ENCODE measurements at places on chromosomes 5 and 9.

DNA sequence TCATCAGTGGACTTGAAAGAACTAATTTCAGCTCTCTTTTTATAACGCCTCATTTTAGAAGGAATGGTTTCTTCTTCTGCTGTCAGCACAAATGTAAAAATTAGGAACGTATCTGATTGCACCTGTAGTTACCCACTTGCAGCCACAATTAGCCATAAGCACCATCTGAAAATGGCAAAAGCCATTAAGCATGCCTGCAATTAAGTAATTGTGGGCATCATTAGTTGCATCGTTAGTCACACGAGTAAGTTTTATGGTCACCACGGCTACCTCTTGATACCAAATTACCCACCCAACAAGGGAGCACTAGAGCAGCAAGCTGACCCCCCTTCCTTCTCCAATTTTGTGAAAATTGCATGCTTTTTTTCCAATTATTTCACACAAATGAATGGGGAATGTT lies 25.8 kb upstream of the SLC44A1 start:
- no peak for DNase-seq

GRCh38 chr9:130185490-130186031 lies 13.4 kb downstream of the NCS1 start:
- peak; percentile 56 for DNase-seq

DNA sequence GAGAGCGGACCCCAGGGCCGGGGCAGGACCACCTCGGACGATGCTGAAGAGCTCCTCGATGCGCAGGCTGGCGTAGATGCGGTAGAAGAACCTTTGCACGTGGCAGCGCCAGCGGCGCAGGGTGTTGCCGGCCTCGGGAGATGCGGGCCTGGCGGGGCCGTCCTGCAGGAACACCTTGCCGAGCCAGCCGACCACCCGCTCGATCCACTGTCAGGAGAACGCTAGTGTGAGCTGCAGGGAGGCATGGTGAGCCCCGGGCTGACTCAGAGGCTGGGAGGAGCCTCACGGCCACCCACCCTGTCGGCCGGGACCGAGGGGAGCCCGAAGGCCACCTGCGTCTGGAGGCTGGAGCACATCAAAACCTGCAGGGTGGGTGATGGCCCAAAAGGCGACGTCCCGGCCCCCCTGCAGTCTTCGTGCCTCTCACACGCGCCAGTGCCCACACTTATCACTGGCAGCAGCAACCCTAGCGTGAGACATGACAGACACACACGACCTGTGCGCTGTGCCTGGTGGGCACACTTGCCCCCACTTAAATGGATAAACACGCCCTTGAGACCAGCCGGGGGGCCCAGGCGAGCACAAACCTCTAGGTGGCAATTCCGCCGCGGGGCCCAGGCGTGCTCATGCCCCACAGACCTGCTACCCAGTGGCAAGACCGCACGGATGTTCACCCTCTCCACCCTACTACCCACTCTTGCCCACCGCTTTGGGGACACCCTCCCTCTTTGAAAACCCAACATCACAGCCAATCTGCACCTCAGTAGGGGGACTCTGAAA lies 3.3 kb downstream of the ANAPC2 start:
- DNase-seq = no peak

- no peak for DNase-seq
These were observed 67.4 kb downstream of the CHSY3 start for GRCh38 chr5:129971714-129972113.

DNA sequence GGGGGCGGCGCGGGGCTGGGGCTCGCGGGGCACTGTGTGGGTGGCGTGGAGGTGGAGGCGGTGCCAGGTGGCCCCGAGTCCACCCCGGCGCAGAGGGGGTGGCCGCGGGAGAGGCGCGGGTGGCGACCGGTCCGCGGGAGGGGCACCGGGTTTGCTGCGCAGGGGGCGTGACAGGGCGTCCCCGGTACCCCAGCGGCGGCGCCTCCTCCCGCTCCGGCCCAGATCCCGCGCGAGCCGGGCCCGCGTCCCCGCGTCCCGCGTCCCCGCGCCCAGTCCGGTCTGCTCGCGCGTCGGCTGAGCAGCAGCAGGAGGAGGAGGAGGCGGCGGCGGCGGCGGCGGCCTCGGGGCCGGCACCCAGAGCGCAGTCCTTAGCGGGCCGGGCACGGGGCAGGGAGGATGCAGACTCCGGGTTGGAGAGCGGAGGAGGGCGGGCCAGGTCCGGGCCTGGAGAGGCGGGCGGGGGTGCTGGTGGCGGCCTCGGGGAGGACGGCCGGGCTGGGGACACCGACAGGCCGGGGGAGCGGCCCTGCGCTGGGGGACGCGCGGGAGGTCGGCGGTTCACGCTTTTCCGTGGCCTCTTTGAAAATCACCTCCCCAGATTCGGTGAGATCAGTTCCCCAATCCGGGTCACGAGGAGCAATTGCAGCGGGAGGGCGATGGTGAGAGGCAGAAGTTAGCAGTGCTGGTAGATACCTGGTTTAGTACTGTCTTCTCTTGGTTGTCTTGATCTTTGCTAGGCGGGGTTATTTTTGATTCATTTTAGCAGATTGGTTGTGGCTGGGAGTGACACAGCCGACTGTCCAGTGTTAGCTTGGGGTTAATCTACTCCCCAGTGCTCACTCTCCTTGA lies 1.7 kb downstream of the TRIO start:
- peak; percentile 79 for DNase-seq

- peak; percentile 19 for DNase-seq
These were observed 61.9 kb downstream of the PIK3R1 start for GRCh38 chr5:68277431-68277830.

- DNase-seq = no peak
These were observed 24.6 kb upstream of the PTGER4 start for GRCh38 chr5:40655138-40655537.

Measured in AG08396 (cell line).